Aorta (tissue), 5 donors: ENCODE measurements at places on chromosomes 1 and 21. TPM values are rescaled to one million over a fixed set of nuclear protein-coding genes. Genes with fewer than 3 reads are reported as not detected.
A peak's percentile ranks its signal among the peaks of the same experiment; 100 is the strongest.

The CDA gene
- total RNA-seq: 5.3 TPM

The FYB2 gene
- not detected for total RNA-seq

The PUM1 gene
- 120 TPM for total RNA-seq

DNA sequence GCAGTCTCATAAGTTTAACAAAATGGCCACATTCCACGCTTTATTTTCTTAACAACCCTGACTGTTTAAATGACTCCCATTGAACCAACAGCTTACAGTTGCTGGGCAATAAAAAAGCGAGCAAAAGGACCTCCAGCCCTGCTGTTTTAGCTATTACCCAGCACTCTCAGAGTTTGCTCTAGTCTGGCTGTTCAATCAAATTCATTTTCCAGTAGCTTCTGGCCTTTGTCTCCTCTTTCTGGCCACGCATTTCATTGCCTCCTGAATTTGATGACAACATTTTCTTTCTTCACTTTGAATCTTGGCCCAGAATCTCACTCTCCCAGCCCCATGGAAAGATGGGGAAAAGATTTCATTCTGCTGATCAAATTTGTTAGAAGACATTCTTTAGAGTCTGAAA lies 44.1 kb upstream of the DOCK7 start:
- no peak for DNase-seq

The BLZF1 gene
- total RNA-seq: 27.3 TPM

DNA sequence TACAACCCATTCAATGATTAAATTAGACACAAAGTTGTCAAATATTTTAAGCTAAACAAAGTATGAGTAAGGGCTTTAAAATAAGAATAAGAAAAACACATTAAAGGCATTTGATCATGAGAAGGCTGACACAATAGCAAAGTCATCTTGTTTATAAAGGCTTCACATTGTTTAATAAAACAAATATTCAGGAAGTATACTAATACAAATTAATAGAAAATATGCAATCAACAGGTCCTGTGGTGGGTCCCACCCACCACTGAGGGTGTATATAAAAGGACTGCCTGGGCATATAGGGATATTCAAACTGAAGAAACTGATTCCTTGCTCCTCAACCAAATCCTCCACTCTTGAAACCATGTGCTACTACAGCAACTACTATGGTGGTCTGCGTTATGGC lies at the start of gene KRTAP20-2:
Gene KRTAP20-2, plus strand, starts transcription at position 301 of the 400 bp plus-strand sequence. Its CDS starts 58 bp downstream, at position 359.
- DNase-seq: no peak

DNA sequence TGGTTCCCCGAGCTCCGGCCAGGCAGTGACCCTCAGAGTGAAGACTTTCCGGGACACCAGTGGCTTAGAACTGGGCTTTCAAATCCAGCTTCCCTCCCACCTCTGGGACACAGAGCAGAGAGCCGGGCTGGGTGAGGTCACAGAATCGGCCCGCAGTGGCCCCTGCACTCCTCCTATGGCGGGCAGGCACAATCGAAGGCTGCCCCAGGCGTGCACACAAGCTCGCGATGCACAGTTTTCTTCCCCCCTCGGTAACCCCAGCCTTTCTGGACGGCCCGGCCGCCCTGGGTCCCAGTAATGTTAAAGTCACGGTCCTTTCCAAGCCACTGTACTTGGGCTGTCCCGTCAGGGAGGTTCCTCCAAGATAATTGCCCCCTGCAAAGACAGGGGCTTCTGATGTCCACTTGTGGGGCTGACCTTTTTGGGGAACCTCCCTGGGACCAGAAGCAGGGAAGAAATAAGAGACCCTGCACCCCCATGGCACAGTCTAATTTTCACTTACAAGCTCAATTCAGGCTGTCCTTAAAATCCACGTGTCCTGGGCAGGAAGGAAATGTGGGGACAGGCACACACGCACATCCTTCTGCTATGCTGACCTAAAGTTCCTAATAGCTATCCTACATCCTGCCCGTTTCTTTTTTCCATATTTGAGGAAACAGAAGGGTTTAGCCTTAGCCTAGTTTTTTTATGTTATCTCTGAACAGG lies 13.7 kb downstream of the TFF3 start:
- DNase-seq: peak; percentile 42

DNA sequence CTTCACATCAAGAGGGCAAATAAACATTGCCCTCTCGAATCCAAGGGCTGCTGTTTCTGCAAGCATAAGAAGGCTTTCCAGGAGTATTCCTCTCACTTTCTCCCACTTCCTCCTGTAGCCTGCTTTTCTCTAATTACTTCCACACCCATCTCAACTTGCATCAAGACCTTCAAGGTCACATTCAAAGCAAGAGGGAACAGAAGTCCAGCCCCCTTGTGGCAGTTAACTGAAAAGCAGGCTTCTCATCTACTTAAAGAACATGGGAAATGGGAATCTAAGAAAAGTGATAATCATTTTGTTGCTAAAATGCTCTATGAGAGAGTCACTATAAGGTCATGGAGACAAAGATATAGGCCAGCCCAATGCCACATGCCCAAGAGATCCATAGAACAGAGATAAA lies 874.4 kb downstream of the KCNT2 start:
- DNase-seq: no peak

DNA sequence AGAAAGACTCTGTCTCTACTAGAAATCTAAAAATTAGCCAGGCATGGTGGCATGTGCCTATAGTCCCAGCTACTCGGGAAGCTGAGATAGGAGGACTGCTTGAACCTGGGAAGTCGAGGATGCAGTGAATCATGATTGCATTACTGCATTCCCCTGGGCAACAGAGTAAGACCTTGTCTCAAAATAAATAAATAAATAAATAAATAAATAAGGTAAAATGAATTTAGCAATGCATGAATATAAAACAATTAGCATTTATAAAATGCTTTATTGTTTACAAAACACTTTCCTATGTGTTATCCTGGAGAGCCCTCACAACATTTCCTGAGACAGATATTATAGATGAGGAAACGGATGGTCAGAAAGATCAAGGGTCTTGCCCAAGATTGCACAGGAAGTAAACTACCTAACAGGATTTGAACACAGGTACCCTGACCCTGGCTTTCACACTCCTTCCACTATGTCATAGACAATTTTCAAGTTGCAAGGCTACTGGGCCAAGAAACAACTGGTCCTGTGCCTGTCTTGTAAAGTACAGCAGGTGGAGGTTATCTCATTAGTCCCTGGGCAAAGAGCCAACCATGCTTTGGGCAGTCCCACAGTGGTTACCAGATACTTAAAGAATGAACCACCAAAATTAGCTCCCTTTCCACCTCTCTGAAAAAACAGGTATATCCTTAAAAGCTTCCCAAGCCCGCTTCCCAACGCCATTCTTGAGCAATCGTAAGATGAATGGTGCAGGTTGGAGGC lies 15.4 kb upstream of the VSIG8 start:
- no peak for DNase-seq

The CNR2 gene
- 0.06 TPM for total RNA-seq

GRCh38 chr1:209831615-209832014 lies 3.8 kb downstream of the UTP25 start:
- DNase-seq: no peak

GRCh38 chr1:25063591-25064416 lies 133.7 kb upstream of the RUNX3 start:
- DNase-seq: peak; percentile 32

GRCh38 chr1:235503403-235504121 lies 690 bp downstream of the B3GALNT2 start:
- peak; percentile 86 for DNase-seq

DNA sequence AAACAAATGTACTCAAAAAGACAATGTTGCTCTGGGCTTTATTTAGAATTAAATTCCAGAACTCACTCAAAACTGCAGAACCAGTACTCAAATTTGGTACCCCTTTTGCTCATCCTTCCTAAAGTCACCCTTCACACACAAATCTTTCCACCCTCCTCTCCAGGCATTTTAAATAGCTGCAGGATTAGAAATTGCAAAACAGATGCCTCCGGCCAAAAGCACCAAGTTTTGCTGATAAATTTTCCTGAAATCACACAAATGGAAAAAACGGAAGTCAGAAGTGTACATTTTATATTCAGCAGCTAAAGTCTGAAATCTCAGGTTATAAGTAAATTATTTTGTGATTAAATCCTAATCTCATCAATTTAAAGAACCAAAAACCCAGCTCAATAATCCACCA lies 147.0 kb downstream of the NRIP1 start:
- no peak for DNase-seq

- DNase-seq: peak; percentile 92
Observed at GRCh38 chr1:27357281-27358037, 9.3 kb downstream of the MAP3K6 start.

DNA sequence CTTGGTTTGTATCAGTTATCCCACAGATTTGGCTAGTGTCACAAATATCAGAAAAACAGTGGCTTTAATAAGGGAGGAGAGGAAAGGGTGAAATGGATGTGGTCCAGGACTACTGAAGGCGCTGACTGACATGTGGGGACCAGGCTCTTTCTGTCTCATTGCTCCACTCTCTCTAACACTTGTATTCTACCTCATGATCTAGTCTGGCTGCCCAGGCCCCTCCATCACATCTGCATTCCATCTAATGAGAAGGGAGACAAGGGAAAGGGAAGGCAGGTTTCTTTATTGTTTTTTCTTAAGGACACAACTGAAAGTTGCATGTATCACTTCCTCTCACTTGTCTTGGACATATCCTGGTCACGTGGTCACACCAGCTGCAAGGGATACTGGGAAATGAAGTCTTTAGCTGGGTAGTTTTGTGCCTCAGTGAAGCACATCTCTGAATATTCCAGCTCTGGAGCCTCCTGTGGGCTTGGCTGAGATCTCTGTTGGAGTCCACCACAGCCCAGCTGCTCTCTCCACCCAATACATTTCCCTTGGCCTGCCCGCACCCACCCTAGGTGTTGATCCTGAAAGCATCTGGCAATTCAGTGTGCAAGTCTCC lies 42.0 kb upstream of the PADI2 start:
- no peak for DNase-seq
